Gastroesophageal sphincter (tissue), 4 donors: ENCODE measurements at places on chromosomes 11 and 22.

GRCh38 chr11:77879218-77879617 is 58.3 kb downstream of the AAMDC start:
- ATAC-seq: peak; percentile 57

DNA sequence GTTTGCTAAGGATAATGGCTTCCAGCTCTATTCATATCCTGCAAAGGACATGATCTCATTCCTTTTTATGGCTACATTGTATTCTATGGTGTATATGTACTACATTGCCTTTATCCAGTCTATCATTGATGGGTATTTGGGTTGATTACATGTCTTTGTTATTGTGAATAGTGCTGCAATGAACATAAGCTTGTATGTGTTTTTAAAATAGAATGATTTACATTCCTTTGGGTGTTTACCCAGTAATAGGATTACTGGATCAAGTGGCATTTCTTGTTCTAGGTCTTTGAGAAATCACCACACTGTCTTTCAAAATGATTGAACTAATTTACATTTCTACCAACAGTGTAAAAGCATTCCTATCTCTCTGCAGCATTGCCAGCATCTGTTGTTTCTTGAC is 6.0 kb upstream of the MS4A6E start:
- no peak for ATAC-seq

- no peak for ATAC-seq
These were observed 11.3 kb downstream of the CUL5 start for GRCh38 chr11:108019870-108020540.

DNA sequence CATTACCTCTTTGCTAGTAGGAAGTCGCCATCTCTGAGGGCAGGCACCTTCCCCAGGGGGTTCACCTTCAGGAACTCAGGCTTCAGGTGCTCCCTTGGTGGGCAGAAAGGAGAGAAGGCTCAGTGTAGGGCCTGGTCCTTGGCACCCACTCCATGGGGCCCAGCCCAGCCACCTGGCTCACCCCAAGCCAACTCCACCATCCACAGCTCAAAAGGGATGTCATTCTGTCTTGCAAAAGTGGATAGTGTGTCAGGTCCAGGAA is 2.7 kb upstream of the GSTT4 start:
- no peak for ATAC-seq

- ATAC-seq: no peak
These were observed 8.0 kb upstream of the CSRP3 start for GRCh38 chr11:19209617-19210370.

DNA sequence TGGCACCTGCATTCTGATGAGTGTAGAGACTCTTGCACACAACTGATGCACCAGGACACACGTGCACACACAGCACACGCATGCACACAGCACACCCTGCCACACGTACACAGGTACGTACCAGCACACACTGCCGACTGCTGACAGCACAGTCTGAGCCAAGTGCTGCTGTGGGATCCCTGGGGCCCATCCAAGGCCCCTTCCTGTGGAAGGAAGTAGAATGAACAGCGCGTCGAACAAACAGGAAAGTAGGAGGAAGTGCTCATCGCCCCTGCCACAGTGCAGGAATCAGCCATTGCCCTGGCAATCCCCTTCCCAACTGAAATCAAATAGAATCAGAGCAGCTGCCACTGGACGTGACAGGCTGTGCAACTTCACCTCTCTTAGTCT is 57.9 kb downstream of the CD82 start:
- no peak for ATAC-seq

GRCh38 chr11:92045301-92045700 is 179.3 kb upstream of the FAT3 start:
- ATAC-seq: no peak

DNA sequence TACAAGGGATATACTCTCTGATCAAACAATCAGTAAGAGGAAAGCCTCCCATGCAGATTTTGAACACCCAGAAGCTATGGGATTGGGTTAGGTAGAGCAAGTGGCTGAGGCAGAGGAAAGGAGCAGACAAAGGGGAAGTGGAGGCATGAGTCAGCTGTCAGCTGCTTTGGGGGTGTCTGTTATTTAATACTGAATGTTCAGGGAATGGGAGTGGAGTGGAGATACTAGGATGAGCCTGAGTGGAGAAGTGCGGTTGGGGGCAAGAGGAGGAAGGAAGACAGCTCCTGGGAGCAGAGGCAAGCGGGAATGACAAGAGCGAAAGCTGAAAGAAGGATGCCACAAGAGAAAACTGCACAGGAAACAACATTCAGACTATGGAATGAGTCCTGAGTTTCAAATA is 22.7 kb upstream of the TMPRSS5 start:
- ATAC-seq: no peak

DNA sequence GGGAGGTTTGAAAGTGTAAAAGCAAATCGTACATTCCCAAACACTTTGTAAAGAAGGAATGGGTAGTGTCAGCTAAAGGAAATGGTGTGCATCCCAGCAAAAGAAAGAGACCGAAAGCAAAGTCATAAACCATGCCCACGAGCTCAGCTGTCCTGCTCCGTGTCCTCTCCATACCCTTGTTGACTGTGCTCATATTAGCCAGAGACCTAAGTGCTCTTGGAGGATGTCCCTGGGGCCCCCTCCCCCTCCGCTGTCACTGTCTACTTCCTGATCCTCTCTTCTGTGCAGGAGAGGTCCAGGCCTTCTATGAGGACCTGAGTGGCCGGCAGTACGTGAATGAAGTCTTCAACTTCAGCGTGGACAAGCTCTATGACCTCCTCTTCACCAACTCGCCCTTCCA is 46.1 kb downstream of the SCN3B start:
- no peak for ATAC-seq

- ATAC-seq: no peak
These were observed 660.9 kb downstream of the BRD1 start for GRCh38 chr22:49166746-49167145.

DNA sequence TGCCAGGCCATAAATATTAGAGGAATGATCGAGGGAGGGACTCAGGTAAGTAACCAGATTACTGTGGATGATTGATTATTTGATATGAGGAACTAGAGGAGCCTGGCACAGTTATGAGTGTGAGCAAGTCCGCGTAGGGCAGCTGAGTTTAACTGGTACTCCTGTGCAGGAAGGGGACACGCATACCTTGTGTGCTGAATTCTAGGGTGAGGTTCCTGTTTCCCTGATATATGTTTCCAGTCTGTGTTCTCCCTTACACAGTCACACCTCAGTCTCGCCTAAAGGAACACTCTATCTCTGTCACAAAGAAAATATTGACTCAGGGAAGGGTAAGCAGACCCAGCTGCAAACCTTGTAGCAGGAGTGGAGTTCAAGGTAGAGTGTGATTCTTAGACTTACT is 17.4 kb downstream of the SGSM3 start:
- ATAC-seq: no peak

DNA sequence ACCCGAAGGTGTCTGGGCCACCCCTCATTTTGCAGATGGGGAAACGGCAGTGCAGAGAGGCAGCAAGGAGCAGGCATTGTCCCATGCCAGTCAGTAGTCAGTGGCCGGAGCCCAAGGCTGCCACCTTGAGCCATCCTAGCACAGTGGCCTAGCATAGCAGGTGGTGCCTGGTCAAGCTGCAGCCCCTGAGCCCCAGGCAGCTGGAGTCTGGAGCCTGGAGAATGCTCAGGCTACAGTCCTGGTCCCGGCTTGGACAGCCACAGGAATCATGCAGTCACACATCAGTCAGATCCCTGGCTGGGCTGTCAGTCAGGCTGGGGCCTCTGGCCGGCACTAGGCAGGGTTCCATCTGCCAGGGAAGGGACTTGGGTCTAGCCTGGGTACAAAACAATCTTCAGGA is 18.6 kb downstream of the KCNC1 start:
- ATAC-seq: no peak

DNA sequence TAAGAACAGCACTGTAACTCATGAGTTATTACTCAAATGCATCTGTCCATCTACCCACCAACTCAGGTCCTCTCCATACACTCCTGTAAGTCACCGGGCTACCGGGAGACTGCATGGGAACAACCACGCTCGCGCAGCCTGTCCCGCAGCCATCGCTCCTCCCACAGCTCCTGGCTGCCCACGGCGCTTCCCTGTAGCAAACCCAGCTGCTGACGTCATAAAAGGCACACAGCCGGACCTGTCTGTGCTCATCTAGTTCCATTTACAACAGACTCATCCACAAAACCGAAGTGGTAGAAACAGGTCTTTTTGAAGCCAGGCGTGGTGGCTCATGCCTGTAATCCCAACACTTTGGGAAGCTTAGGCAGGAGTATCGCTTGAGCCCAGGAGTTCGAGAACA is 23.4 kb upstream of the PACSIN2 start:
- ATAC-seq: no peak
